ENCODE measurements at places on chromosomes 3 and 15.

DNA sequence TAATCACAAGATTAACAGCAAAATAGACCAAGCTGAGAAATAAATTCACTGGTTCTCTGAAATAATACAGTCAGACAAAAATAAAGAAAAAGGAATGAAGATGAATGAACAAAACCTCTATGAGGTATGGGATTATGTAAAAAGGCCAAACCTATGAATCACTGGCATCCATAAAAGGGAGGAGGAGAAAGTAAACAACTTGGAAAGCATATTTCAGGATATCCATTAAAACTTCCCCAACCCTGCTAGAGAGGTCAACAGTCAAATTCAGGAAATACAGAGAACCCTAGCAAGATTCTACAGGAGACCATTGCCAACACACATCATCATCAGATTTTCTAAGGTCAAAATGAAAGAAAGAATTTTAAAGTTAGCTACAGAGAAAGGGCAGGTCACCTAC lies 649.7 kb upstream of the CBLB start:
- DNase-seq, result no peak

DNA sequence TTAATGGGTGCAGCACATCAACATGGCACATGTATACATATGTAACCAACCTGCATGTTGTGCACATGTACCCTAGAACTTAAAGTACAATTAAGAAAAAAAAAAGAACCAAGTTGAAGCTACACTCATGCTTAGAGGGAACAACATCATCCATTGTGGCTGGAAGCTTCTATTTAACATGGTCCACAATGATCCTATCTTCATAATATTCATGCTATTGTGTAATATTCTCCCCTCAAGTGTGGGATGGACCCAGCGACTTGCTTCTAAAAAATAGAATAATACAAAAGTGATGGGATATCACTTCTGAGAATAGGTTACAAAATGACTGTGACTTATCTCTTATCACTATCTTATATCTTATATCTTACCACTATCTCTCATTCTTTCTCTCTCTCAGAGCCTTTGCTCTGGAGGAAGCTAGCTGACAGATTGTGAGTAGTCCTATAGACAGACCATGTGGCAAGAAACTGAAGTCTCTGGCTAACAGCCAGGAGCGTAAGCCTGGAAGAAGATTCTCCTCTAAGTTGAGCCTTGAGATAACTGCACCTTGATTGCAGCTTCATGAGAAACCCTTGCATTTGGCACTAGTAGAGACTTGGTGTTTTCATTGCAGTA lies 198.5 kb upstream of the MRPL3 start:
- no peak for DNase-seq

GRCh38 chr3:42012935-42013690 lies 51.2 kb upstream of the ULK4 start:
- peak; percentile 15 for DNase-seq

- no peak for DNase-seq
Observed at GRCh38 chr3:184008161-184008560, 9.5 kb downstream of the ABCC5 start.

- peak; percentile 26 for DNase-seq
Observed at GRCh38 chr15:60572541-60573421, 93.8 kb upstream of the ICE2 start.

DNA sequence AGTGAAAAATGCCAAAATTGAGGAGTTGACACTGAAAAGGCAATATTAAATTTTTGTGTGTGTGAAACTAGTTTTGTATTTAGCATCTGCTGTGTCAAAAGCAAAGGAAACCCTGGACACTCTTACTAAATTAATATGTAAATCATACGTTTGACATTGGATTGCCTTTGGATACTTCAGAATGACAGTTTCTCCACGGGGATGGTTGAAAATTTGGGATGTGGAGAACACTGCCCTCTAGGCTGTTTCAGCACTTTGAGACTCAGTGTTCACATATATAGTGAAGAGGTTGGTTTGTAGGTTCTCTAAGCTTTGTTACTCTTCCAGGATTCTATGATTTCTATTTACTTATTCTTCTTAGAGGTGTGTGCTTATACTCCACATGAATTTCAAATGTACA lies 3.0 kb downstream of the ROBO2 start:
- DNase-seq, result no peak

- DNase-seq, result no peak
Observed at GRCh38 chr15:101156509-101157159, 95.2 kb downstream of the CHSY1 start.

DNA sequence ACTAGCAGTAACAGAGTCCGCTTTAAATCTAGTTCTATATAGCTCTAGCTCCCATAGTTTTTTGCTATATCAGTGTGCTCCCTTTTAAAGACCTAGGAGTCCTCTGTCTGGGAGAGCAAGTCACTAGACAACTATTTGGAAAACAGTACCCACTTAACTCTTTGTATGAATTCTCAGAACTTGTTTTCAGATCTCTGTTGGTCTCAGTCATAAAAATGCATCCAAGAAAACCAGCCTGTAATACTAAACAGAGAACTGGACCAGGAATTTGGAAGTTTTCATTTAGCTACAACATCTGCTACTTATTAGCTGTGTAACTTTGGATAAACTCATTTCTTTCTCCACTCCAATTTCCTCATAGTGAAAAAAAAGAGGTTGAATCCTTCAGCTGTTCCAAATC lies 56.9 kb upstream of the C3orf49 start:
- DNase-seq, result no peak

DNA sequence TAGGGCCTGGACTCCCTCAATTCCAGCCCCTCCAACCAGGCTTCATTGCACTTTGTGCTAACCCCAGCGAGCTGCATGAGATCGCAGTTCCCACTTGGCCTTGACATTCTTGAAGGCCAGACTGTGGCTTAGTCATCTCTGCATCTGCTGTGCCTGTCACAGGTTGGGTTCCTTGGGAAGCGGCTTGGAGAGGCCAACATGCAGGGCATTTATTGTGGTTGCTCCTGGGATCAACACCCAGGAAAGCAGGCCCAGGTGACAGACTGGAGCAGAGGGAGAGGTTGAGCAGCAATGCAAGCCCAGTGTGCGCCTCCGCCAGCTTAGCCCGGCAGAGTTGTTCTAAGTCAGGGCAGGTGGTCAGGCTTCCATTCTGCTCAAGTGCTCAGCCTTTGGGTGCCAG lies 10.5 kb downstream of the ABCF3 start:
- DNase-seq, result no peak

DNA sequence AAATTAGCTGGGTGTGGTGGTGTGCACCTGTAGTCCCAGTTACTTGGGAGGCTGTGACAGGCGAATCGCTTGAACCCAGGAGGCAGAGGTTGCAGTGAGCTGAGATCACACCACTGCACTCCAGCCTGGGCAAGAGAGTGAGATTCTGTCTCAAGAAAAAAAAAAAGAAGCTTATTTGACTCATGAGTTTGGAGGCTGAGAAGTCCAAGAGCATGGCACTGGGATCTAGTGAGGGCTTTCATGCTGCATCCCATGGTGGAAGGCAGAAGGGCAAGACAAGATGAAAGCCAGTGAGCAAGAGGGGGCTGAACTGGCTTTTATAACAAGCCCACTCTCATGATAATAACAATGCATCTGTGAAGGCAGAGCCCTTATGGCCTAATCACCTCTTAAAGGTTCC lies 33.4 kb downstream of the SEC62 start:
- DNase-seq, result no peak

GRCh38 chr3:183638101-183638852 lies 2.9 kb downstream of the KLHL24 start:
- no peak for DNase-seq

DNA sequence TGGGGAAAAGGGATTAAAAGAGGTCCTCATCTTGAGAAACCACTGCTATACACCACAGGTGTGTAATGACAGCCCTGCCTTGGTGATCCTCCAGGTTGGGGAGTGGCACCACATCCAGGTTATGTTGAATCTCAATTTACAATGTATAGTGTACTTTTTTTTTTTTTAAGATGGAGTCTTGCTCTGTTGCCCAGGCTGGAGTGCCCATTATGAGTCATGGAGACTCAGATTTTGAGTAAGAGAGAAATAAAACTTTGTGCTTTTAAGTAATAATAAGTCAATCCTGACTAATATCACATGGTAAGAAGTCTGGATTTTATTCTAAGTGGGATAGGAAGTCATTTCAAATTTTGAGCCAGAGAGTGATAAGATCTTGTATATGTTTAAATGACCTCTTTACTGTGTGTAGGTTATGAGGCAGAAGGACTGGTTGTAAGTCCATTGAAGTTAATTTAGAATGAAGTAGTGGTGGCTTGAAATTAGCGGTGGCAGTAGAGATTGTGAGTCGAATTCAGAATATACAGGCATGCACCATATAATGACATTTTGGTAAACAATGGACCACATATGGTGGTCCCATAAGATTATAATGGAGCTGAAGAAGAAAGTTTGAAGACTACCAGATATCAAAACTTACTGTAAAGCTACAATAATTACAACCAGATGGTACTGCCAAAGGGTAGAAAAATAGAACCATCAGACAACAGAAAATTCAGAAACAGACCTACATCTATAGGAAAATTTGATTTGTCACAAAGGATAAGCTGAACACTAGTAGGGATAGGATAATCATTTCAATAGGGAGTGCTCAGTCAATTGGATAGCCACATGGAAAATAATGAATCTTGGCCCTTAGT lies 20.7 kb downstream of the POPDC2 start:
- DNase-seq, result no peak

DNA sequence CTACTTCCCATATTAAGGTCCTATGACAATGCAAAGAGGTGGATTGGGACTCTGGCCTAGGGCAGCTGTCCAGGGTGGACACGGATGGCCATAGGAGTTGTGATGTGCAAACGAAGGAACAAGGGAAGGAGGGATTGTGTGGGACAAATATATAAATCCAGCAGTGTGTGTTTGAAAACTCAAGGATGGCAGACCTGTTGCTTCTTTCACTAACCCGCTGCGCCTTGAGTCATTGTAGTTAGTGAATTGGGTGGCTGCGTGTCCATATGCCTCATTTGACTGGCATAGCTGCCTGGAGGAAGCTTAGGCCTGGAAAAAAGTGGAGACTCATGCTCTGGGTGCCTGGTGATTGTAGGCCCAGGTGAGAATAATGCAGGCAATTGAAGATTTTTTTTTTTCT lies 334.7 kb downstream of the THSD4 start:
- DNase-seq, result no peak

DNA sequence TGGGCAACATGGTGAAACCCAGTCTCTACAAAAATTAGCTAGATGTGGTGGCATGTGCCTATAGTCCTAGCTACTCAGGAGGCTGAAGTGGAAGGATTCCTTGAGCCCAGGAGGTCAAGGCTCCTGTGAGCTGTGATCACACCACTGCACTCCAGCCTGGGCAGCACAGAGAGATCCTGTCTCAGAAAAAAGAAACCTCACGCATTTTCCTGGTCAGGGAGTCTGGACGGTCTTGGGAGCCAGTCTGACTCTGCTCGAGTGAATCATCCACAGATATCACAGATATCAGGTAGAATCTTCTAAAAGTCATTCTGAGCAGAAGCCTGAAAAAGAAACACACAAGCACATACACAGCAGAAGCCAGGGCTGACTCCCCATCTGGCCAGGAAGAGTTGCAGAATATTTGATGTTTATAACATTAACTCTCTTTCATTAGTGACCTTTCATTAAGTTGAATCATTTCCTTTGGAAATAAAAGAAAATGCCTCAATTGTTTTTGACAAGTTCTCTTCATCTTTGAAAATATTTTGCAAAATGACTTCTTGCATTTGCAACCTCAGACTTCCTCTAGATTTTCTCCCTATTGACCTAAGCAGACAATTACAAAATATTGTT lies 56.5 kb upstream of the ABHD17C start:
- no peak for DNase-seq

GRCh38 chr3:185960522-185961288 lies 22.9 kb upstream of the TRA2B start:
- DNase-seq, result no peak

DNA sequence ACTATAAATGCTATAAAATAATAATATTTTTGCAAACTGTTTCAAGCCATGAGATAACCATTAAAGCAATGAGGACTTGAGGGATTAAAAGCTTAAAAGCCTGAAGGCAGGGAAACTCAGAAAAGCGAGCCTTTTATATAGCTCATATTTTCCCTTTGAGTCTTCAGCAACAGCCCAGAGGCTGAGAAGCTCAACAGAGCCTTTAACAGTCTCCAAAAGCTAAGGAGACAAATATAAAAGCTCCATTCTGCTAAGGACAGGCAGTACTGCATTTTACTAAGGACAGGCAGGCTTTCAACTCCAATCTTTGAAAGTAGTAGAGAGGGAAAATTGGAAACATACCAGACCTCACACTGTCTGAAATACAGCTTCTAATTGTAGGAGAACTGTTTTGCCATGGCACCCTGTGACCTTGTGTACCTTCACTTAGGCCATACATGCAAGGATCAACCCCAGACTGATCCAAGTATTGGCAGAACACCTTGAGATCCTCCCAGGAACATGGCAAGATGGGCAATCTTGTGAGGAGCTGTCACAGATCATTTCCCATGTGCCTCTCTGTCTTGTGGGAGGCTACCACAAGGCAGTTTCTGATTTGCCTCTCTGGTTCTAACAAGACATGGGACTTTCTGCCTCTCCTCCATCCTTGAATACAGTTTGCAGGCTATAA lies 53.1 kb upstream of the ARNT2 start:
- DNase-seq, result no peak

DNA sequence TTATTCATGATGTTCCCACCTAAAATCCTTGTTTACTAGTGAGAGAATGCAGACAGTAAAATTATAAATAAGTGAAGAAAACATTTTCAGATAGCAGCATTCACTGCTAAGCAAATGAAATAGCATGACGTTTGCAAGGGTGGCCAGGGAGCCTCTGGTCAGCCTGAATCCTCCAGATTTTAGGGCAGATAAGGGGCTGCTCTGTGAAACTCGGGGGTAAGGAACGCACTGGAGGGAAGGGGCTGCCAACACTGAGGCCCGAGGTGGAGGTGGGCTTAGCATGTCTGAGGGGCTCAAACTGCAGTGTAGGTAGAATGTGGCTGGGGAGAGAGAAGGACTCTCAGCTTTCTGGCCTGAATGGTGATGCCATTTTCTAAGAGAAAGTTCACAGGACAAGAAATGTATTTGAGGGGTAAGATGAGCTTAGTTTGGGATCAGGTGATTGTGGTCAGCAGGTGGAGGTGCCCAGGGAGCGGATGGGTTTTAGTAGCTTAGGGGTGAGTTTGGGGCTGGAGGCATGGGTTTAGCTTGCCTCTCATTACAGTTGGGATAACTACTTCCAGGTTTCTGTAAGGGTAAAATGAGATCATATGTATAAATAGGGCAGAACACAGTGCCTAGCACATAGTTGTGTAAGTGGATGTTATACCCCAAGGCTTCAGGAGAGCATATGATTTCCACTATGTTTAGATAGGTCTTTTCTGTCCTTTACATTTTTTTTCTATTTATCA lies 20.5 kb downstream of the GPR171 start:
- DNase-seq, result no peak

GRCh38 chr3:54270816-54271526 lies 148.6 kb downstream of the CACNA2D3 start:
- DNase-seq, result no peak
